Activated naive CD4-positive, alpha-beta T cell treated with anti-CD3 and anti-CD28 coated beads for 36 hours (primary cell): ENCODE measurements at places on chromosomes 7 and 10.

GRCh38 chr10:70750156-70750703 is 34.9 kb downstream of the TBATA start:
- no peak for DNase-seq

GRCh38 chr7:105118612-105119600 is 104.9 kb downstream of the KMT2E start:
- no peak for DNase-seq

GRCh38 chr10:27349987-27350386 is 109.4 kb upstream of the ACBD5 start:
- no peak for DNase-seq

DNA sequence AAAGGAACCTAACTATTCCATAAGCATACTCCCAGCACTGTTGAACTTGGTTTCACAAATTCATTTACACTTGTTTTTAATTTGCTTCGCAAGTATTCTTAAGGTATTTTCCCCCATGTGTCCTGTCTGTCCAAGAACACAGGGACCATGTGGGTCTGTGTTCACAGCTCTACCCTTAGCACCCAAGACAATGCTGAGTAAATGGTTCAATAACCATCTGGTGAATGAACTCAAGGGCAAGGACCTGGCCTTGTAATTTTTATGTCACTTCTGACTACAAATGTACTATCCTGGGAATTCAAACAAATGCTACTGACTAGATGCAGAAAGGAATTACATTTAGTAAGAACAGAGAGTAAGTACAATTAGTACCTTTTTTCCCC is 43.0 kb upstream of the SLIT1 start:
- no peak for DNase-seq

DNA sequence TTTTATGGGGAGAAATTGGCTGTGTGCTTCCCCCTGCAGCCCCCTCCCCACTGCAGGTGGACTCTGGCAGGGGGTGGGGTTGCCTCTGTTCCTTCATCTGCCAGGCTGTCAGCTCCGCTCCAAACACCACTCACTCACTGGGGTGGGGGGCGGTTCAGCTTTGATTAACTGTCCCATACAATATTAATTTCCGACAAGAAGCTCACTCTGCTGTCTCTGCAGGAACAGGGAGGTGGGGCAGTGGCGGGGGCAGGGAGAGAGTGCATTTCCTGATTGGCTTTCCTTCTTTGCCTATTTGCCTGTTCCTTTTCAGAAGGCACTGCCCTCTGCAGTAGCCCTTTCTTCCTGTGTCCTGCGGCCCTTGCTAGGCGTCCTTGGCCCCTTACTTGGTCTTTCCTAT is 500.8 kb downstream of the PLXNA4 start:
- DNase-seq: no peak

GRCh38 chr7:51175316-51175991 is 141.2 kb downstream of the COBL start:
- no peak for DNase-seq

DNA sequence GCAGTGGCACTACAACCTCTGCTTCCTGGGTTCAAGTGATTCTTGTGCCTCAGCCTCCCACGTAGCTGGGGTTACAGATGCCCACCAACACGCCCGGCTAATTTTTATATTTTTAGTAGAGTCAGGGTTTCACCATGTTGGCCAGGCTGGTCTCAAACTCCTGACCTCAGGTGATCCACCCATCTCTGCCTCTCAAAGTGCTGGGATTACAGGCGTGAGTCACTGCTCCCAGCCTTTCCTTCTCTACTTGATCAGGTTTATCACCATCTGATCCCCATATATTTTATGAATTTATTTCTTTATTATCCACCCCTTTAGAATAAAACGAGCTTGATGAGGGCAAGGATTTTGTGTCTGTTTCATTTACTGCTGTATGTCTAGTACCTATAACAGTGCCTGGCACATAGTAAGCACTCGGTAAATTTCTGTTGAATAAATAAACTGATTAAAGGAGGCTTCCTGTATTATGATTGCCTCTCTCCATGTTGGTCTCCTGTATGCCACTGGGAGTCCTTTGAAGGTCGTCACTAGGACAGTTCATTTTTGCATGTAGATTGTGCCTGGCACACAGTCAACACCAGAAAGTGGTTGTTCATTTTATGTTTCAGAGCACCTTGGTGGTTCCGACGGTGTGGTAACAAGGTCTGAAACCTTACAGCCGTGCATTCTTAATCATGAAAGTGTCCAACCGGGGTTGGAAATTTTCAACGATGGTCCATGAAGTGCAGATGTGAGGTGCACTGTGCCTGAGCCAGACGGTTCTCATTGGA is 9.6 kb upstream of the EIF3A start:
- DNase-seq: peak; percentile 50

DNA sequence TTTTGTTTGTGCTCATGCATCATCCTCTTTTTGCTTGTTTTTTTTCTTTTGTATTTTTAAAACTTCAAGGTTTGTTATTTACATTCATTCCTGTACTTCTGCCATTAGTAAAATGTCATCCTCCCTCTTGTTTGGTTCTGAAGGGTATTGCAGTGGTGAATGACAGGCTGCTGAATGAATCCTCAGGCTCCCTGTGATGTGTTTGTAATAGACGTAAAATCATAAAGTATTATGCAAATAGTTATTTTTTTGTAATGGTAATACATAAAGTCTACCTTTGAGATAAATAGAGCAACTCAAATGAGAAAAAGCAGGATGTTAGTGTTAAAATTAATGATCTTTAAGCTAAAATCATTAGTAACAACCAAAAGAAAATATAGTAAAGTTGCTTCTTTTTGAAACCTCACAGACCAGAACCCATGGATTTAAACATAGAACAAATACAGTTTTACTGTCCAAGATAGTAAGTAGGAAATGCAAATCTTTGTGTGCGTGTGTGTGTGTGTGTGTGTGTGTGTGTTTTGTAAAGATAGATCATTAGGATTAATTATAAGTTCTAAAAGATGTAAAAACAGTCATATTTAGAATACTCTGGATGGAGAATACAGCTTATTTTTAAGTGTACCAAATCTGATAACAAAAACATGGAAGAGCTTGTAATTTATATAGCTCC is 4.5 kb downstream of the GLCCI1 start:
- peak; percentile 19 for DNase-seq

DNA sequence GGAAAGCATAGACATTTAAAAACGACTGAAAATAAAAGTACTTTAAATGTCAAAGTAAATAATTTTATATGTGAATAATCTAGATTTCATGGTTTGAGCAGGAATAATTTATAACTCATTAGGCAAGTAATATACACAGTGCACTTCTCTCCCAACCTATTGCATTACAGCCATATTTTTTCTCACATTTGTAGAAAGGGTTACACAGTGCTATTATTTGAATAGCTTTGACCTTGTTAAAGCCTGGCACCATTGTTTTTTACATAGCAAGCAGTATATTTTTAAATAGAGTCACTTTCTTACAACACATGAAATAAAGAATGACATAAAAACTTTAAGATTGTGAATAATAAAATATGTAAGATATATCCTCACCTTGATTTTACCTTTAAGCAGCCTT is 969 bp downstream of the PPP1R3A start:
- DNase-seq: no peak

- DNase-seq: no peak
These were observed 45.0 kb upstream of the FOXL3 start for GRCh38 chr7:244974-245373.

DNA sequence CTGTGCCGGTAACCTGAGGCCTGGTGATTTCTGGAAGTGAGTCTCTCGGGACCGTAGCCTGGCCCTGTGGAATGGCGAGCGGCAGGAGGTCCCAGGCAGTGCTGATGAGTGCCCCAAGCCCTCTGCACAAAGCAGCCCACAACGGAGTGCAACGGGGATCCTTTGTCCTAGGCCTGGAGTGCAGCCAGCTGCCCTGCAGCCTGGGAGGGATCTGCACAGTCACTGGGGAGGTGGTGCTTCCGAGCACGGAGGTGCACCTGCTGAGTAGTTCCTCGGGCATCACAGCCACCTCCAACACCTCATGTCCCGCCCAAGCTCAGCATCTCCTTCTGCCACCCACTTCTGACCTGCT is 162.8 kb upstream of the ZMIZ1 start:
- DNase-seq: no peak

DNA sequence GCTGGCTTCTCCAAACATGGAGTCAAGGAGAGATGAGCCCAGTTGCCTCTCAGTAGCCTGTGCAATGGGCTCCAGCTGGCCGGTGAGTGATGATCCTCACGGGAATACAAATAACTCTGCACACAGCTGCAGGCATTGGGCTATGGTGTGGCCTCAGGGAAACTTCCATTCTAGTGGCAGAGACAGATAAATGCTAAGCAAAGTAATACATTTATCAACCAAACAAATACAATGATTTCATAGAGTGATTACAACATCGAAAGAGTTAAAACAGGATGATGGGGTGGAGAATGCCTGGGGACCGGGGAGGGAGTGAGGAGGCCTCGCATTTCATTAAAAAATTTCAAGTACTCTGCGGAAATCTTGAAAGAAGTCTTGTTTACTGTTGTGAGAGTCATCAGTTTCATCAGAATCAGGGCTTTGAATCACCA is 15.0 kb upstream of the AKR1B1 start:
- DNase-seq: no peak

DNA sequence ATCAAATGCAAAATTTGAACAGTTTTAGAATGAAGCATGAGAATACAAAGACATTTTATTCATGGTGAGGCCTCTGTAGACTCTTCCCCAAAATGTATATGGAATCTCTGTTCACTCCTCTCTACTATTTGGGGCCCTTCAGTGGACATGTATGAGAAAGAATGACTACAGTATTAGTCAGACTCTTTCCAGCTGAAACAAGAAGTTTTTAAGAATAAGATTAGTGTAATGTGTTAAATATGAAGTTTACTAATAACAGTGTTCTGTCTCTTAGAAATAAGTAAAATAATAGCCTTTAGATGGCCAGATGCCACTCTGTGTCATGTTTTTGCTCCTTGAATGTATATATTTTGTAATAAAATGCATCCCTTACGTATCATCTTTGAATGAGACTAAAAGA is 585.6 kb downstream of the SUGCT start:
- no peak for DNase-seq

DNA sequence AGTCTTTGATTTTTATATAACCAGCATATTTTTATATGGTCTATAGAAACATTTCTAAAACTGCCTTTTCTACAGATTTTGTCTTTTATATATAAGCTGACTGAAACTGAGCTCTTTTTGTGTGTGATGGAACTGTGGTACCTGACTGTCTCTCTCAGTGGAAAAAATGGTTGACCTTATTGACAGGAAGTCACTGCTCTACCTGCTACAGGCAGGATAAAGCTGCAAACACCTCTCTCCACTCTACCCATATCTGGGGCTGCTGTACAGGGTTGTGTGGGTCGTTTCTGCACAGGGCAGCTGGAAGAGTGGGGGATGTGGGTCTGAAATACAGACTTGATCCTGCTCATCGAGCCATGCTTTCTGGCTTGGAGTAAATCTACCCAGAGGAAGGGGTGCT is 48.5 kb downstream of the BBS9 start:
- no peak for DNase-seq

- no peak for DNase-seq
These were observed 1.8 kb downstream of the GDF10 start for GRCh38 chr10:47301833-47302232.

DNA sequence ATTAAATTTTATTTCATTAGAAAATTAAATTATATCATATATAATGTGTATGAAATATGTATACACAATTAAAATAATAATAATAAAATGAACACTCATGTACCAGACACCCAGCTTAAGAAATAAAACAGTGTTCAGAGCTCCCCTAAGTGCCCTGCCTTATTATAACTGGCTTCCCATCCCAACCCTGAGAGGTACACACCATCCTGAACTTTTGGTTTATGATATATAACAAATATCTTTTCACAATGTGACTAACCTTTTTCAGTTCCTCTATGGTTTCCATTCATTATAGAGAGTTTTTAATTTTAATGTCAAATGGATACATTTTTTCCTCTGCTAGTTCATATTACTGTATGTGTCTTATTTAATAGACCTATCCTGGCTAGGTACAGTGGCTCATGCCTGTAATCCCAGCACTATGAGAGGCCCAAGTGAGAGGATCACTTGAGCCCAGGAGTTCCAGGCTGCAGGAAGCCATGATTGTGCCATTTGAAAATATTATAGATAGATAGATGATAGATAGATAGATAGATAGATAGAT is 24.0 kb upstream of the STEAP2 start:
- DNase-seq: no peak

- DNase-seq: no peak
These were observed 537.1 kb upstream of the FOXK1 start for GRCh38 chr7:4144811-4145510.

DNA sequence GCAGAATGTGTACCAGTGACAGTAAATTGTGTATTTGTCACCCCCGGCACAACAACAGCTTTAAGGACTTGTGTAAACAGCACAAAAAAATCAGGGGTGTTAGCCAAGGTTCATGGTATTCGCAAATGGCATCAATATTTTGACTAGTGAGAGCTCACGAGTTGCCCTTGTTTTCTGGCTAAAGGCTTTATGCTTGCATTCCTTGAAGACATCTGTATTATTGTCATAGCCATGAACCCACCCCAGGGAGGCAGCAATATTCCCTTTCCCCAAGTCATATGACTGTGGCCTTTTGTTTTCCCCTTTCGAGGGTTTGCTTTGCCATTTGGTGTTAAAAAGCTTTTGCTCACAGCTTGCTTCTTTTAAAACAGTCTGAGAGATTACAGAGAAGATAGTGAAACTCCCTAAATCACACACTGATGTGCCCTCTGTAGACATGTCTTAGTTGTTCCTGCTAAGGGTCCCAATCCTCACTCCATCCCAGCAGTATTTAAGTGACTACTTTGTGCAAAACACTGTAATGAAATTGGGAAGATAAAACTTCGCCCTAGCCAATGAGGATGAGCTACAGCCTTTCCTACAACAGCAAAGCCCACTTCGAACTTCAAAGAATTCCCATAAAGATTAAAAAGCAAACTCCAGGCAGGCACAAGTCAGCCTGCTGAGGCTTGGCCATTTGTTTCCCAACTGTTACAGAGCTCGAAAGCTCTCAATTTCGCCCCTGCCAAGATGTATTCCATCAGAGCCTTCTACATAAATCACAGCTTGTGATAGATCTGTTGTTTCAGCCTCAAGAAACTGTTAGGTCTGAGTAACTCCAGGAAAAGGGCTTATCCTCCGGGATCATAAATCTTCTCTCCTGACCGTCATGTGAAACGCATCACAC is 172.3 kb downstream of the ADAM12 start:
- DNase-seq: no peak

GRCh38 chr10:36183056-36183455 is 541.0 kb upstream of the FZD8 start:
- no peak for DNase-seq
